ENCODE measurements at places on chromosomes 6 and 20.

- no peak for DNase-seq
Observed at GRCh38 chr6:48098923-48099322, 12.1 kb downstream of the PTCHD4 start.

DNA sequence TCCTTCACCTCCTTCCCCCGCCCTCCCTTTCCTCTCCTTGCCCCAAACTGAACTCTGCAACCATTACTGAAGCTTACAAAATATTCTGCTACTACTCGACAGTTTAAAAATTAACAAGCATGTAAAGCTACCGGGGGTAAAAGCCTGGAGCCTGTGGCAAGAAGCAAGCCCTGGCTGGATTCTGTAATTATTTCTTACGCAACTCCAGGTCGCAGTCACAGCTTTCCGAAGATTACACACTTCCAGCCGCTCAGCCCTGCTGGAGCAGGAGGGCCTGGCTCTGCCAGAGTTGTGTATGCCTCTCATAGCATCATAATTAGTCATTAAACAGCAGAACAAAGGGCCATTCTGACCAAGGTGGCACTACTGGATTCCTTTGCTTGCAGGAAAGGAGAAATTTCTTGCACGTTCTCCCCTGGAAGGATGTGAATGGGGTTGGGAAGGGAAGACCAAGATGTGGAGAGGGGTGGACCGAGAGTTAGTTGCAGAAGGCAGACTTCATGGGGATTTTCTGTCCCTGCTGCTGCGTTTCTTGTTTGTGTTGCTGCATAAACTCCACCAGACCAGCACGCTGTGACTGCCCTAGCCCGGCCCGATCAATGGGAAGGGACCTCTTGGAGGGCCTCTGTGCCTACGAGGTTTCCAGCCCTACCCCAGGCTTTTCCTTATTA, 23.6 kb downstream of the FOXQ1 start:
- no peak for DNase-seq

- DNase-seq: no peak
Observed at GRCh38 chr6:28553986-28554881, 28.6 kb downstream of the GPX5 start.

DNA sequence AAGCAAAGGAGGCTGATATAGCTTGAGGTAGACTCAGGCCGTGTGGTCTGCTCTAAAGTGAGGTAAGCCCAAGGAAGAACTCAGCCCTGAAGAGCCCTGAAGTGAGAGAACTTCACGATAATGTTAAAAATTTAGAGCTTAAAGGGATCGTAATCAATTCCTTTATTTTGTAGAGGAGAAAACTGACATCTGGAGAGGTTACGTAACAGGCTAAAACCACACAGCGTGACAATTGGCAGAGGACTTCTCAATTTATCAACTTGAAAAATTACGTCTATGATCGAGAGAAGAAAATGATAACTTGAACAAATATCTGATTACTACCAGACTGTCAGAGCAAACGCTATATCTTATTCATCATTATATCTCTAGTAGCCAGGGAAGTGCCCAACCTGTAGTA, 121.8 kb upstream of the FOXO3 start:
- no peak for DNase-seq

DNA sequence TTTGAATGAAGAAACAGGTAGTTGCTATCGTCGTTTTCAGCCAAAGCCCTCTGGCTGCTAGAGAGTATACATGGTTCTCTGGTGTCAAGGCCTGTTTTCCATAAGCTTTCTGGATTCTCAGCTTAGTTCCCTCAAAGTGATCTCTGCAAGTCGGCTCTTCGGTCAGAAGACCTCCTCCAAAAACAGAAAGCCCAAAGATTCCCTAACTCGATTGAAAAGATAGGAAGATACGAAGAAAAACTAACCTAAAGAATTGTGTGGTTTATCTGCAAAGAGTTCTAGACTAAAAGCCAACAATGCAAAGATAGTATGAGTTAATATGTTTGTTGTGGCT, 545 bp upstream of the ASCC3 start:
- DNase-seq: no peak

DNA sequence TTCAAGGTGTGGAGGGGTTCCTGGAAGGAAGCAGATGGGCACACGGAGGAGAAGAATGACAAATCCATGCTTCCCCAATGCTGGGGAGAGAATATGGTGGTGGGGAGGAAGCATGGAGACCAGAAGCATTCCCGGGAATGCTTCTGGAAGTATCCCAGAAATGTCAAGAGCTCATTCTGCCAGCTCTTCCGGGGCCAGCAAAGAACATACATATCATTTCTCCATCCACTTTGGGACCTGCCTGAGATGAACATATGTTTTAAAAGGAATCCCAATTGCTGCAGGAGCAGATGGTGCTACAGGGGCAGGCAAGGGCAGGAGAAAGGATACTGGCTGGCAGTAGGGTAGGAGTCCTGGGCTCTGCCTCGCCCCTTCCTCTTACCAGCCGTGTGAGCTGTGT, 37.9 kb upstream of the CCDC167 start:
- DNase-seq: no peak

- no peak for DNase-seq
Observed at GRCh38 chr6:86934365-86934764, 3.0 kb upstream of the HTR1E start.

- no peak for DNase-seq
Observed at GRCh38 chr6:157385482-157385881, 4.5 kb downstream of the ZDHHC14 start.

DNA sequence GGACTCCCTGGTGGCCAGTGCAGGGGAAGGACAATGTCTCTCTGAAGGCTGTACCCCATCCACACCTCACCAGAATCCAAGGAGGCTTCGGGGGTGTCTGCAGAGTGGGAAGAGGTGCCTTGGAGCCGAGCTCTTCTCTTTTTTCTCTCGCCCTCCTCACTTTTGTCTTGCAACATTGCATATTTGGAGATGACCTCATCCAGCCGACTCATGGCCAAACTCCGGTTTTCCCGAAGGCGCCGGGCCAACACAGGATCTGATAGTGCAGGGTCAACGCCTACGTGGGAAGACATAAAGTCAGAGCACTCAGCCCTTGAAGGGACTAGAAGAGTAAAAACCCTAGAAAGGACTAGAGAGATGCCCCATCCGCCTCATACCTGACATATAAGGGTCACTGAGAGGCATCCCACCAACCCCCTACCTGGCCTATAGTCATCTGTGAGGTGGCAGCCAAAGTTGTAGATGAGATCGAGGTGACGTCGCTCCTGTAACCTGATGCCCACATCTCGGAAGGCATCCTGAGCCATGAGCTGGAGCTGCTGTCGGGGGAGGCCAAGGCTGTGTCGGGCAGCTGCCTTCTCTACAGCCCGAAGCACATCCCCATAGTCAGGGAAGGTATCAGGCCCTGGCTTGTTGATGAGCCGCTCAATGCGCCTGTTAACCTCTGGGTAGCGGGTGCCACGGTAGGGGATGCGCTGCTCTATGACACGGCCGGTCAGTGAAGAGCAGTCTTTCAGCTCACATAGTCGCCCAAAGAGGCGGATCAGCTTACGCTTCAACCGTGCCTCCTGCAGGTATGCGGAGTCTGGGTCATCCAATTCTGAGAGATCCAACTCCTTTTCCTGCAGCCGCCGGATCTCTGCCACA, 3.0 kb upstream of the ZBTB22 start:
- no peak for DNase-seq

DNA sequence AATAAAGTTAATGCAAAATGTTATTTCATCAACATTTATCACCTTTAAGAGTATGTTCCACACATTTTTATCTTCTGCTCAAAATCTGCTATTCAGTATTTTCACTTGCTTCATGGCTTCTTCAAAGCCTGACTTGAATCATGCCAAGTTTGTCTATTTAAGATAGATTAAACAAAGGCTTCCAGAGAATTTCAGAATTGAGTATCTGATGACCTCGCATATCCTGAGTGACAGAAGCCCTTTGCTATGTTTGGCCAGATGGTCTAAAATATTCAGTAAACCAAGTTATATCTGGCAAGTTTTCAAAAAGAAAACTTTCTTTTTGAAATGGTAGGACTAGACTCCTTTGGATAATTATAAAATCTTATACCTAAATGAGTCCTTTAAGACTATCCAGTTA, 348.9 kb upstream of the KCNQ5 start:
- no peak for DNase-seq

DNA sequence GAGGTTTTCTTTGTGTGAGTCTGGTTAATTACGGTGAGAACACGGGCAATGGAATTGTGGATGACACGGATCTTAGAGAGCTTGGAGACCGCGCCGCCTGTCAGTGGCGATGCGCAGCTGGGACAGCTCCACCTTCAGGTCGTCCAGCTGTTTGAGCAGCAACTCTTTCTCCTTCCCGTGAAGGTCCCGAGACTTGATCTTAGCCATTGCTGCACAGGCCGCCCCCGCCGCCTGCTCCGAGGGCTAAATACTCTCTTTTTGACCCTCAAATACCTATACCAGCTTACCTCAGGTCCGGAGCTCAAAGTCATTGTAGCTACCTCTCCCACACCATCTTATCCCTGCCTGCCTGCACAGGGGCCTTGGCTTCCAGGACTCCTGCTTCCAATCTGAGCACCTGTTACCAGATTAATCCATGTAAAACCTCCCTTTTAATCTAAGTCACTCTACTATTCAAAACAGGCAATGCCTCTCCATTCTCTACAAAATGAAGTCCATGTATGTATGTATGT, 100.2 kb downstream of the PREP start:
- DNase-seq: no peak
